GM19239 (cell line): ENCODE measurements at places on chromosomes 5 and 9.

DNA sequence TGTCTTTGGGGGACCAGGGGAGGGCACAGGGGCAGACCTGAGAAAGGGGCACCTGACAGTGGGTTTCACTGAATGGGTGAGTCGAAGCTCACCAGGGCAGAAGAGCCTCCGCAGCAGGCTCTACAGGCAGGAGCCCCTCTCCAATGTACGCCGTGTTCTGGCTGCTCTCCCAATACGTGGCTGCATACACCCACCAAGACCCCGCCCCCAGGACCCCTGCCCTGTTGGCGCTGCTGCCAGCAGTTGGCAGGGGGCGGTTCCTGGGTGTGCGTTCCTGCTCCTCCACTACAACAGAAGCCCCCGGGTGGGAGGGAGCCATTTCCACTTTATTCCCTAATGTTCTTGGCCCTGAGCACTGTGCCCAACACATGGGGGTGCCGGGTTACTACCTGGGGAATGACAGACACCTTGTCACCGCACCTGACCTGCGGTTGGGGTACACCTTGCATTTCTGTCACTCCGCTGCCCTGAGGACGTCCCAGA, 30.3 kb downstream of the SARDH start:
- DNase-seq, result no peak

DNA sequence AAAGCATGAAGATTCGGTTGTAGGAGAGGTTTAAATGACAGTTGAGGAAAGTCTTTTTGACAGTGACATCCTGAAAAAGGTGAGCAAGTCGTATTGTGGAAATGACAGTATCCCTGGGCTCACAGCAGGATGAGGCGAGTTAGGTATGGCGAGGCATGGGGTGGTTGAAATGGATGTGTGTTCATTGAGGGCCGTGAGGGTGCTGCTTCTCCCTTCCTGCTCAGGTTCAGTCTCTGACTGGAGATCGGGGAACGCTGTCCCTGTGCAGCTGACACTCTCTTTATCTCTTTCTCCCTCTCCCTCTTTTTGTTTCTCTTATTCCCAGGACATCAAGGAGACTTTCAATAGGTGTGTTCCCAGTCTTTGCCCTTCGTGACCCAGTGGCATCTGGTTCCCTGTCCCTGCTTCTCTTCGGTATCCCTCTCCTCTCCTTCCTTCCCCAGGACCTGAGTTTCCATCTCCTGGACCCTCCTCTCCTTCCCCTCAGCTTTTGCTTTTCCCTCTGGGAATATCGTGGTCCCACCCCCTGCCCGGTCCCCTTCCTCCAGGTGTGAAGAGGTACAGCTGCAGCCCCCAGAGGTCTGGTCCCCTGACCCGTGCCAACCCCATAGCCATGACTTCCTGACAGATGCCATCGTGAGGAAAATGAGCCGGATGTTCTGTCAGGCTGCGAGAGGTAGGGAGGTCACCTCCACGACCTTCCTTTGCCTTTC, 10.2 kb downstream of the TRIM41 start:
- no peak for DNase-seq

GRCh38 chr5:97074859-97075489, 67.4 kb downstream of the LIX1 start:
- no peak for DNase-seq

DNA sequence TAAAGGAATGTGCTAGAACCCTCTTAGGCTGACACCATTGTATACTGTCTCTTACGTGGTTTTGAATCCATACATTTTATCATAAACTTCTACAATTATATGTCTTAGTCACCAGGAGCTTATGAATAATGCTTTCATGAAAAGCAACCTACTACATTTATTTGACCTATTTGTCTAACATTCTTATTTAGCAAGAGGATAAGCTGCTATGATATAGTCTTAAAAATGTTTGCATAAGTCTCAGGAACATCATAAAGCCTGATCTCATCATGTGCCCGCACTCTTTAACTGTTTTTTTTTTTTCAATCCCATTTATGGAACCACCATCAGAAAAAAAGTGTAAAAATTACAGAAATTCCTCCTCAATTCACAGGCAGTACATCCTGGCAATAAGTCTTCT, 59.7 kb downstream of the CDH12 start:
- no peak for DNase-seq

GRCh38 chr9:99058964-99059921, 45.7 kb upstream of the TGFBR1 start:
- DNase-seq, result no peak

- no peak for DNase-seq
Observed at GRCh38 chr5:1347571-1347970, 2.7 kb upstream of the CLPTM1L start.

DNA sequence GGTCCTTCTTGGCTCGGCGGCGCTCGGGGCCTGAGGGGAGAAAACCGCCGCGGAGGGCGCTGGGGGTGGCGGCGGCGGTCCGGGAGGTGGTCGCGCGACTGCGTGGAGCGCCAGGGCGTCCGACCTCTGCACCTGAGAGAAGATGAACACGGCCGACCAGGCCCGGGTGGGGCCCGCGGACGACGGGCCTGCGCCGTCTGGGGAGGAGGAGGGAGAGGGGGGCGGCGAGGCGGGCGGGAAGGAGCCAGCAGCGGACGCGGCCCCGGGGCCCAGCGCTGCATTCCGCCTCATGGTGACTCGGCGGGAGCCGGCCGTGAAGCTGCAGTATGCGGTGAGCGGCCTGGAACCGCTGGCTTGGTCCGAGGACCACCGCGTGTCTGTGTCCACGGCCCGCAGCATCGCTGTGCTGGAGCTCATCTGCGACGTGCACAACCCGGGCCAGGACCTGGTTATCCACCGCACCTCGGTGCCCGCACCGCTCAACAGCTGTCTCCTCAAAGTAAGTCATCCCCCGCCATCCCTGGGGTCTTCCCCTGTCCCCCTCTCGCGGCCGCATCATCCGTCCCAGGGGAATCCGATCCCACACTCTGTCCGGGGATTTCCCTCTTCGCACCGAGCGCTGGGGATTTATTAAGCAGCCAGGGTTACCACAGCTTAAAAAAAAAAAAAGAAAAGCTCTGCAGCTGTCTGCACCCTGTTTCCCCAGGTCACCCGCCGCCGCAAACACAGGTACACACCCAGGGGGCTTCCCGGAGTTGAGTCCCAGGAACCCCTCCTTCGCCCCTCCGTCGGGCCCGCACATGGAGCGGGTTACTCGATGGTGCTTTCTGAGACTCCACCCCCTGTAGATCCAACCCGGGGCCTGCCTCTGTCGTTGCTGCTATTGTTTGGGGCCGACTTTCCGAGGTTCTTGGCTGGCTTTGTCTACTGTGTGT, at the start of gene GTF3C4:
GTF3C4 (plus strand) TSS at position 8 of the 935 bp plus-strand sequence; CDS start at position 143, 135 bp downstream.
- peak; percentile 69 for DNase-seq

GRCh38 chr5:158492136-158492535, 607.6 kb downstream of the EBF1 start:
- no peak for DNase-seq

- no peak for DNase-seq
Observed at GRCh38 chr5:90562341-90562740, 3.7 kb downstream of the ADGRV1 start.

DNA sequence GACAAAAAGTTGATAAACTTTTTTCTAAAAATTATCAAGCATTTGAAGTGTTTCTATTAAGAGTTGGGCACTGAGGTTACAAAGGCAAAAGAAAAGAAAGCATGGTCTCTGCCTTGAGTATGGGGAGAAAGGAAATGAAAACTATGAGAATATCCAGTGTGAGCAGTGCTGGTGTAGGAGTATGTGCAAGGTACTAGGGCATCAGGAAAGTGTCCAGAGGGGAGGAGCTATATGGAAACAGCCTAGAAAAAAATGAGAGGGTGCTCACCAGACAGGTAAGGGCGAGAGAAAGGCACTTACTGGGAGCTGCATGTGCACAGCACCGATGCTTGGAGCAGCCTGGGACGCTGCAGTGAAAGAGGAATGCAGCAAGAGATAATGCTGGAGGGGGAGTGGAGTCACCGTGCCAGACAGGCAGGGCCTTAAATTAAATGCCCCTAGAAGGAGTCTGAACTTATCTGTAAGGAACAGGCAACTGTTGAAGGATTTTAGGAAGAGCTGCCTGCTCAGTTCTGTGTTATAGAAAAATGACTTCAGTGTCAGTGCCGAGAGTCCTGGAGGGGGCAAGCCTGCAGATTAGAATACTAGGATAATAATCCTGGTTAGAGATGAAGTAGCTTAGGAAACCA, 14.0 kb downstream of the MCC start:
- no peak for DNase-seq

- no peak for DNase-seq
Observed at GRCh38 chr5:1926071-1926440, 43.3 kb upstream of the IRX4 start.

DNA sequence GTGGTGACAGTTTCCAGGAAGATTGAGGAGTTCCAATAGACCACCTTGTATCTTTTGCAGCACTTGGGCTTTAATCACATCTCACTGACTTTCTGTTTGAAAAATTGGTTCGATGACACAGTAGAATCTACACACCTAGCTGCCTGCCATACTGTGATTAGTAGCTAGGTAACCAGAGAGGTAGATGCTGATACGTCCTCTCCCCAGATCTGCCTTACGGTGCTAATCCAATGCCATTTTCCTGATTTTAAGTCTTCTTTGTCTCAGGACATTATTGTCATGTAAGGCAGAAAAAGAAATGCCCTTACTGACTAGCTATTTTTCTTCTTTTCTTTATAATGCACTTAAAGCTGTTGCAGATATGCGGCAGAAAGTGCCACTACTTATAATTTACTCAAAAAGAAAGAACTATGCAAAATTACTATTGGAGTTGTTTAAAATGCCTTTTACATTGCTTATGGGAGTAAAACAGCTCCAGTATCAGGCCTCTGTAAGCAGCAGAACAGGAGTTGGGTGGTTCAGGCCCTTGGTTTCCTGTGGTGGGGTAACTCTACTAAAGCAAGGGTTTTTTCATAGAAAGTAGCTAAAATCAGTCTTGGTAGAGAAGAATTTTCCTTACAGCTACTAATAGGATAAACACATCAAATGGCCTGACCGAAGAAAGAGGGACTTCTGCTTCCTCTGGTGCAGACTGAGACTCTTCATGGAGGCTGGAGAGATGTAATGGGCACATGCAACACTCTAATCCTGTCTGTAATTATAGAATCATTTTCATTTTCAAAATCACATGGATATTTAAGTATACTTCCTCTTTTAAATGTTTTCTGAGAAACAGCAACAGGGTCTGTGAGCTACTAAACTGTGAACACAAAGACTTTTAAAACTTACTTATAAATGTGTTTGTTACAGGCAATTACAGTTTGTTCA, 177.2 kb downstream of the MAPKAP1 start:
- DNase-seq, result no peak

DNA sequence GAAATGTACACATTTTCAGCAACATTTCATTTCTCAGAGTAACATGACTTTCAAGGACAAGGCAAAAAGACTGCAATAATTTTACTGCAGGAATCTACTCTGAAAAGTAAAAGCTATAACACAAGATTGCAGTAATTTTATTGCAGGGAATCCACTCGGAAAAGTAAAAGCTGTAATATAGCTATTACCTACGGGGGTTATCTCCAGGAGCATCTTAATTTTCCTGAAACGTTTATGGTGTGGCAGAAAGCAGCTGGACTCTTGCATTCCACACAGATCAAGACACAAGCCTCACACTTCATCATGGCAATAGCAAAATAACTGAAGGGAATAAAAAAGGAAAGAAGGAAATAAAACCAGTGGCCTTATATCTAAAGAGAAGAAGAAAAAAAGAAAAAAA, 171.2 kb downstream of the TSSK1B start:
- no peak for DNase-seq

GRCh38 chr5:68315679-68316271, 100.2 kb downstream of the PIK3R1 start:
- peak; percentile 45 for DNase-seq

- no peak for DNase-seq
Observed at GRCh38 chr5:1186351-1187233, 14.8 kb upstream of the SLC6A19 start.

GRCh38 chr9:82555031-82555430, 507.9 kb downstream of the RASEF start:
- no peak for DNase-seq

DNA sequence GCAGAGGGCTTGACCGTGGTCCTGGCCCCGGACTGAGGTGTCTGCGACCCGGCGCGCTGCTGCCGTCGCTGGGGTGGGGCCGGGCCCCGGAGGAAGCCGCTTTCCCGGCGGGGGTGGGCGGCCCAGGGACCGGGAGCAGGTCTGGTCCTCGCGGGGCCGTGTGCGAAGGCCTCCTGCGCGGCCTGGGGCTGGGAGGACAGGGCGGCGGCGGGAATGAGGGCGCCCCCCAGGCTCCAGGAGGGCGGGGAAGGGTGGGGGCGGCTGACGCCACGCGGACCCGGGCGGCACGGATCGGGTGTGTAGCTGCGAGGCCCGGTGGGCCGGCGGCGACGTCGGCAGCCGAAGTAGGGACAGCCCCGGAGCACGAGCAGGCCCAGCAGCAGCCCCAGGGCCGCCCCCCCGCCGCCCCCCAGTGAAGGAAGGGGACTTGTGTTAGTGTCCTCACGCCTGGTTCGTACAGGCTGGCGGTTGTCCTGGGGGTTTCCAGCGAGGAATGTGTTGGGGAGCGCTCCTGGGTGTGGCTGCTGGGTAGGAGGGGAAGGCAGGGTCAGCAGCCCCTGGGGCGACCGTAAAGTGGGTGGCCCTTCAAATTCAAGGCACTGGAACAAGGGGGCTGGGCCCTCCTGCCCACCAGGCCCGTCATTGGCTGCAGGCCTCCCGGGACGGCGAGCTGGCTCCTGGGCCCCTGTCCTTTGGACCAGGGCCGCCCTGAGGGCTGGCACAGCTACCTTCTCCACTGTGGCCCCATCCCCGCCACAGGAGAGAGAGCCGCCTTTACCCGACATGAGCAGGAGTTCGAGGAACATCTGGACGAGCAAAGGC, 597 bp upstream of the TMEM250 start:
- DNase-seq, result no peak

- DNase-seq, result no peak
Observed at GRCh38 chr9:75454043-75454442, 365.7 kb downstream of the OSTF1 start.

DNA sequence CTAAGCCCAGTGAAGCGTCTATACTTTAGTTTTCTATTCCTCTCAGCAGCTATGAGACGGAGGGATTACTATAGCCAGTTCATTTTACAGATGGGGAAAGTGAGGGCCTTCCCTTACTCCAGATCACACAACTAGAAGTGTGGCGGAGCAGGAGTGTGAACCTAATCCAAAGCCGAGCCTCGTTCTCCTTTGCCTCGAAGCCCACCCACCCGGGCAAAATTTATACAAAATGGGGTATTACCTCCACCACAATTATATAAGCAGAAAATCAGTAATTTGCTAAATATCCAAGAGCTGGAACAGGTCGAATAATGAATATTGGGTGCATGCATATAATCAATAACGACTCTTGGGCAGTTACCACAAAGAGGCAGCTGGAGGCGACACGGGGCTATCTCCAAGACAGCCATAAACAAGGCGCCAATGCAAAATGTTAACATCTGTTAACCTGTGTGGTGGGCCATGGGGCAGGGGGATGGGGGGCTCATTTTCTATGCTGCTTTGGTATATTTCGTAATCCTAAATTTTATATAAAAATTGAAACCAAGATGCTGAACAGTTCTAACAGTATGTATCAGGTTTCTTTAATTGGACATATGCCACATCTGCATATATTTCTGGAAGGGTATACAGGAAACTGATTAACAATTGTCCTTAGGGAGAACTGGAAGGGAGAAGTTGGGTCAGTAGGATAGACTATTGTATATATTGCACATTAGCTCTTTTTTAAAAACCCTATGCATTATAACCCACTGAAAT, 1.2 kb upstream of the RNF44 start:
- DNase-seq, result no peak

- no peak for DNase-seq
Observed at GRCh38 chr5:157106630-157107461, 2.0 kb downstream of the HAVCR2 start.
